Cardiac septum (tissue), 1 donor: ENCODE measurements at places on chromosomes 16 and 17.

DNA sequence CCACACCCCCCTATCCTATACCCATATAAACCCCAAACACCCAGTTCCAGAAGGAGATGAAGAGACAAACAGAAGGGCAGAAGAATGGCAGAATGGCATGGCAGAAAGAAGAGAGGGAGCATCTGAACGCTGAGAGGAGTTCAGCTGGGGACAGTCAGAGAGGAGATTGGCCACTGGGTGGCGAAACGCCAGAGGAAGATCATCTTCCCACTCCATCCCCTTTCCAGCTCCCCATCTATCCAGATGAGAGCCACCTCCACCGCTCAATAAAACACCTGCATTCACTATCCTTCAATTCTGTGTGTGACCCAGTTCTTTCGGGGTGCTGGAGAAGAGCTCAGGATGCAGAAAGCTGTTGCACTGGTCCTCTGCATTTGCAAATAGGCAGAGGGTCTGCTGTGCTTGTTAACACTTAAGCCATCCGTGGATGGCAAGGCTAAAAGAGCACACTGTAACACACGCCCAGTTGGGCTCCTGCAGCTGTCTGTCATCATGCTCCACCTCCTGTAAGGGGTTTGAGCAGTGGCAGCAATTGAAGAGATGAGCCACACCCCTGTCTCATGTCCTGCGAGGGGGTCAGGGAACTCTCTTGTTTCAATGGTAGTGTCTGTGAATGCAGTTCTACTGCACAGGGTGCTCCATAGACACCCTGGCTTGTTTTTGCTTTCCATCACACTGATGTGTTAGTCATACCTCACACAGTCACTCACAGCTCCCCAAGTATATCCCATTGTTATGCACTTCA is 1034.8 kb upstream of the RBFOX1 start:
- DNase-seq: no peak

- DNase-seq: no peak
These were observed 82.9 kb upstream of the FOXF1 start for GRCh38 chr16:86427433-86427851.

GRCh38 chr17:65780111-65780510 is 218.7 kb upstream of the AXIN2 start:
- DNase-seq: no peak

DNA sequence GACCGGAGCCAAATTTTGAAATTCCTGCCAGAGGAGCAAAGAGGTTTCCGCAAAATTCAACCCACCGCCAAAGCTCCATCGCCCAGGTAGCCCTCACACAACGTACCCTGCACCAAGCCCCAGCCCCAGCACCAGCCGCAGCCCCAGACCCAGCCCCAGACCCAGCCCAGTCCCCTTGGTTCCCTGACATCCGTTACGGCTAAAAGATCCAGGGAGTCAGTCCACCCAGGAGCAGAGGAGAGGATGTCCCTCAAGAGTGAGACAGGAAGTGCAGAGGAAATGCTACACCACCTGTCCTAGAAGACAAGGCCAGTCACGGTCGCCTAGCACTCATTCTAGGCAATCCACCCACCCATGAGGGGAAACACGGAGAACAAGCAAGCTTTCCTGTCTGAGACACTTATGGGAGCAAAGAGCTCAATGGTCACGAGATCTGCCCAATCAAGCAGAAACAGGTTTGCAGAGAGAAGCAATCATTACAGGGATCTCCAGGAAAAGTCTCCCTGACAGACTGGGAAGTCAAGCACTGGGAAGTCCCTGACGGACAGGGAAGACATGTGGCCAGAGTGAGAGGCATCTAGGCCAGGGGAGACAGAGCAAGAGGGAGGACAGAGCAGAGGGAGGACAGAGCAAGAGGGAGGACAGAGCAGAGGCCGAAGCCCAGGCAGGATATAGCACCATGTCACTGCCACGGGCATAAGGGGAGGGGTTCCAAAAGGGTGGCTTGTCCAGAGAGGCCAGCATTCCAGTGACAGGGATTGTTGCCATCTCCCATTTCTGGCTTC is 15.0 kb upstream of the KCNJ18 start:
- DNase-seq: peak; percentile 63

DNA sequence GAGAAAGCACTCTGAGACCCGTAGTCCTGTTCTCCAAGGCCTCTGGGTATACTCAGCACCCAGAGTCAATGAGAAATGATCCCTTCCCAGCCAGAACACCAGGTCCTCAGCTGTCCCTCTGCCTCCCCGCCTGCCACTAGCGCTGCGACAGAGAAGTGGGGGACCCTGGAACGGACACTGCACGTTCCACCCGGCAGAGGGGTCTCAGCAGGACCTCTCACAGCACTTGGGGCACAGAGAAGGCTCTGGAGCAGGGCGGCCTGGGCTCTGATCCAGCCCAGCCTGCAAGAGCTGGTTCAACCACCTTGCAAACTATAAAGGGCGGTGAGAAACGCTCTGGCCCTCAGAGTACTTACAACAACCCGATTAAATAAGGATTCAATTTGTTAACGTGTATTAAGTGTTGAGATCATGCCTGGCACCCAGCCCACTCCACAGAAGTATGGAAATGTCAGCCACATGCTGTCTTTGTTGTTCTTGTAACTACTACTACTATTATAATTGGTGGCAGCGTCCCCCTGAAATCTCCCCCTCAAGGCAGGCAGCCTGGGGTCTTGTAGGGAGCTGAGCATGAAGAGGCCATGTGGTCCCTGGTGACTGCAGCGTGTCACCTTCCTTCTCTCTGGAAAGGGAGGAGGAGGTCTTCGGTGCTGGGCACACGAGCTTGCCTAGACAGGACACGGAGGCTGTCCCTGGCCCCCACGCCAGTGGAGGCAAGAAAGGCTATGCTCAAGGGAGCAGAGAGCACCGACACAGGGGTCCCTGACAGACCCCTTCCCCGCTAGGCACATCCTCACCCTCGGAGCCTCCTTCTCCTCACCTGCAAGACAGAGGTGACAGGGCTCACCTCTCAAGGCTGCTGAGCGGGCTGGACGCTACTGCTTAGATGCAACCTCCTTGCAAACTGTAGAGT is 2.4 kb downstream of the OSGIN1 start:
- no peak for DNase-seq

GRCh38 chr16:13338044-13338443 is 436.6 kb downstream of the SHISA9 start:
- no peak for DNase-seq

- no peak for DNase-seq
These were observed 390 bp downstream of the MLLT6 start for GRCh38 chr17:38705523-38705802.

GRCh38 chr16:11669380-11670146 is 1.3 kb downstream of the SNN start:
- DNase-seq: peak; percentile 87

GRCh38 chr16:56225017-56225742 is 33.9 kb downstream of the GNAO1 start:
- DNase-seq: no peak

DNA sequence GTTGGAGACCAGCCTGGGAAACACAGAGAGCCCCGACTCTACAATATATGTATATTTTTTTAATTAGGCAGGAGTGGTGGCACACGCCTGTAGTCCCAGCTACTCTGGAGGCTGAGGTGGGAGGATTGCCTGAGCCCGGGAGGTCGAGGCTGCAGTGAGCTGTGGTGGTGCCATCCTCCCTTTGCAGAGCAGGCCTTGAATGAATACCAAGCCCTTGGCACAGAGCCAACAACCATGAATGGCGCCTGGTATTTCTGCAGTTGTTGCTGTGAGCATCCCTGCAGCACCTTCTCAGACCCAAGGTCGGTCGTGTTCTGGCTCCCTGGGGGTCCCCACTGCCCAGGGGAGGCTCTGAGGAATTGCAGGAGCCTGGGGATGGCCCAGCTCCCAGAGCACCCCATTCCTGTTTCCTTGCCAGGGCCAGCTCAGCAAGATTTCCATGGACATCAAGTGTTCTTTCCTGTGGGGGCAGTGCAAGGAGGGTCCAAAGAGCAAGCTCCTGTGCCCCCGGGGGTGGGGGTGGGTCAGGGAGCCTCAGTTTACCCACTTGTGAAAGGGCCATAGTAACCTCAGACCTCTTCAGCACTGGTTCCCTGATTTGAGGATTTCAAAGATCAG is 25.6 kb upstream of the RMI2 start:
- no peak for DNase-seq

- no peak for DNase-seq
These were observed 1.7 kb downstream of the ZNF267 start for GRCh38 chr16:31875112-31875803.

DNA sequence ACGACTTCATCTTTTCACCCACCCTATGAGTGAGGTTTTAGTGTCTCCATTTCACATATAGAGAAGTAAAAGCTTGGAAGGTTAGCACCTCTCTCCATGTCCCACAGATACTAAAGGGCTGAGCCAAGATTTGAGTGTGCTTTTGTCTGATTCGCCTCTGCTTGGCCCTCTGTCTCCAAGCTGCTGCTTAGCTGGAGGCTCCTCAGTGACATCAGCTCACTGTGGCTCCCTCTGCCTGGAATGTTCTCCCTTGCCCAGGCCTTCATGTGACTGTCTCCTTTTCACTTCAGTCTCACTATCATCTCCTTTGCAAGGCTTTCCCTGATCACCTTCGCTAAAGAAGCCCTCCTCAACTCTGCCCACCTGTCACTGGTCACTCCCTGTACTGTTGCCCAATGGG is 84.5 kb upstream of the HSBP1 start:
- no peak for DNase-seq

- DNase-seq: no peak
These were observed 17.7 kb downstream of the GFOD2 start for GRCh38 chr16:67701420-67701819.

- DNase-seq: no peak
These were observed 181.4 kb downstream of the COPRS start for GRCh38 chr17:31677681-31678080.

- DNase-seq: no peak
These were observed 60.1 kb upstream of the WSB1 start for GRCh38 chr17:27233776-27234175.

DNA sequence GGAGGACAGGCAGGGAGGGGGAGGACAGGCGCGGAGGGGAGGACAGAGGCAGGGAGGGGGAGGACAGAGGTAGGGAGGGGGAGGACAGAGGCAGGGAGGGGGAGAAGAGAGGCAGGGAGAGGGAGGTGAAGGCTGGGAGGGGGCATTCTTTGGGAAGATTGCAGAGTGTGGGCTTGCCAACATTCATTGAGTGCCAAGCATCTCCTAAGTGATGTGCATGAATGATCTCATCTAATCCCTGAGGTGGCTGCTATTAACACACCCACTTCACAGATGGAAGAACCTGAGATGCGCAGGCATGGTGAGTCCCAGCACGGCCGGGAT is 58.3 kb downstream of the NT5M start:
- peak; percentile 61 for DNase-seq

GRCh38 chr16:17343028-17343427 is 127.7 kb downstream of the XYLT1 start:
- DNase-seq: no peak

- DNase-seq: no peak
These were observed 19.4 kb downstream of the CYLD start for GRCh38 chr16:50761267-50761666.

DNA sequence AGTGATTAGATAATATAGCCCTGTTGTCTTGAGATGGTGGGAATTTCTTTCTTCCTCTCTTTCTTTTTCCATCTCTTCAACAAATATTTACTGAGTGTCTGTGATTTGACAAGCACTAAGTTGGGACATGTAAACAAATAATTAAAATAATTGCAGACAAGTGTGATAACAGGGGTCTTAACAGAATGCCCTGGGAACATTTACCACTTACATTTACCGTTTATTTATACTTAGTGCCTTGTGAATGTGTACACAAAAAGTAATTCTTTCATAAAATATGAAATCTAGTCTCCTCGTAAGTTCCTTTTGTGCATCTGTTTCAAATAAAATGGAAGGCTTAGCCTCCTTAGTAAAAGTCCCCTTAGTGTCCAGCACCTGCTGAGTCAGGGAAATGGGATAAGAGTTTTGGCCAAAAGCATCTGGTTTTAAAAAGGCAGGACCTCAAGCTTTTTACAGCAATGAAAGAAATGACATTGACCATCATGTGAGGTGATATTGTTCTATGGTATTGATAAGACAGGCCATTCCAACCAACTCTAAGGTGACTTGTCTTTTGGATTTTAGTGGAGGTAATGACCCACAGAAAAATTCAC is 188.2 kb downstream of the HS3ST3B1 start:
- no peak for DNase-seq

DNA sequence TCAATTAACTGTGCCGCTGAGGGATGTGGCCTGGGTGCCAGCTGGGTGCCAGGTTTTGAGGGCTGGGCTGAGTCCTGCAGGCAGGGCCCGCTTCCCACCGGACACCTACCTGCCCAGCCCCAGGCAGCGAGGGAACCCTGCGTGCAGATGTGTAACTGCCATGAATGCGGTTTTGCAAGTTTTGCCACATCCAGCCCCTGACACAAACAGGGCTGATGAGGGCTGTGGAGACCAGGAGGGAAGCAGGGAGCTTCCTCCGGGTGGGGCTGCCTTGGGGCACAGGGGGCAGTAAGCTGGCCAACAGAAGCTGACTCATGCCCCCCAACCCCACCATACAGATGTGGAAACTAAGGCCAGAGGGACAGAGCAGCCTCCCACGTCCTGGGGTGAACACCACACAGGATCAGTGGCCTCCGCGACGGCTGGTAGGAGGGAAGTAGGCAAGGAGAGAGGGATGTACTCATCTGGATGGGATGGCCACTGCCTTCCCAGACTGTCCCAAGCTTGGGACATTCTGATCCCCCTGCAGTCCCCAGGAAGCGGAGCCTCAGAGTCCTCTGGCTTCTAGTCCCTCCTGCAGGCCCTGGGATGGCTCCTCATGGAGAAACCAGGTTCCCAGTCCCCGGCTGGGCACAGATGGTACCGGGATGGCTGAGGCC is 1.6 kb downstream of the UBALD1 start:
- DNase-seq: no peak

- no peak for DNase-seq
These were observed 109.3 kb upstream of the METRNL start for GRCh38 chr17:82970067-82970466.

DNA sequence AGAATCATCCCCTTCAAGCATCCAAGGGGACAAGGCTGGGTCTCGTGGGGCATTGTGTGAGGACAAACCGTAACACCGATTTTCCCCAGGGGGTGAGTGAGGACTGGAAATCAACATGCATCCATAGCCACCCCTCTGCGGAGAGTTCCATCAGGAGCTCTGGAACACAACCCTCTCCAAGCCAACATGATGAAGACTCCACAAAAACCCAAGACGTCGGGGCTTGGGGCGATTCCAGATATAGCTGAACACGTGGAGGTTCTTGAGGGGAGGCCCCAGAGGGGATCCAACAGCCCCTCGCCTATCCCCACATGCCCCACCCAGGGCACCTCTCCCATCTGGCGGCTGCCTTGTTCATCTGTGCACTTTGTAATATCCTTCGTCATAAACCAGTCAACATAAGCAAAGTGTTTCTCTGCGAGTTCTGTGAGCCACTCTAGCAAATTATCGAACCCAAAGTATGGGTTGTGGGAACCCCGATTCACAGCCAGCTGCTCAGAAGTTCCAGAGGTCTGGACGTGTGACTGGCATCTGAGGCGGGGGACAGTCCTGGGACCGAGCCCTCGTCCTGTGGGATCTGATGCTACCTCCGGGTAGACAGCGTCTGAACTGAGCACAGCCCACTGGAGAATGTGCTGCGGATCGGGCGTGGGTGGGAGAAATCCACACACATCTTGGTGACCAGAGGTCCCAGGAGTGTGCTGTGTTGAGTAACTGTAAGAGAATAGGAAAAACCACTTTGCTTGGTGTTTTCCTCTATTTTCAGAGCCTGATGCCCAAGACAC is 55.5 kb downstream of the RPH3AL start:
- DNase-seq: peak; percentile 65

- no peak for DNase-seq
These were observed 27.1 kb downstream of the HOXB1 start for GRCh38 chr17:48503747-48504146.

- DNase-seq: no peak
These were observed 5.3 kb downstream of the RBBP6 start for GRCh38 chr16:24544640-24545039.

GRCh38 chr16:31061126-31061812 is 12.8 kb downstream of the ZNF668 start:
- no peak for DNase-seq
